Fibroblast of skin of right biceps (primary cell): ENCODE measurements at places on chromosomes 2 and 18.

DNA sequence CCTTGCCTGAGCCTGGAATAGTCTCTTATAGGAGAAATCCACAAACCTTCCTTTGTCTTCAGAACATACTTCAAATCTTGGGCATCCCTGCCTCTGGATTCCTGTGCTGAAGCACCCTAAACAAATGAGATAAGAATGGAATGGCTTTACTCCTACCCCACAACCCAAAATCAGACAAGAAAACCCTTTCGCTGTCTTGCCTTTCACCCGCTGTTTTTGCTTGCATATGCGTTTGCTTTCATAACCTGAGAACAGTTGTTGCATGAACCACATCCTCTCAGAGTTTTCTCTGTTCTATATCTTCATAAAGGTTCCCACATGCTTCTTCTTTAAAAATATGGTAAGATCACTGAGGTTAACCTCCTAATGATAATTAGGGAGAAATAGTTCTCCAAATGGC, 132.1 kb upstream of the MAP3K20 start:
- DNase-seq: no peak

DNA sequence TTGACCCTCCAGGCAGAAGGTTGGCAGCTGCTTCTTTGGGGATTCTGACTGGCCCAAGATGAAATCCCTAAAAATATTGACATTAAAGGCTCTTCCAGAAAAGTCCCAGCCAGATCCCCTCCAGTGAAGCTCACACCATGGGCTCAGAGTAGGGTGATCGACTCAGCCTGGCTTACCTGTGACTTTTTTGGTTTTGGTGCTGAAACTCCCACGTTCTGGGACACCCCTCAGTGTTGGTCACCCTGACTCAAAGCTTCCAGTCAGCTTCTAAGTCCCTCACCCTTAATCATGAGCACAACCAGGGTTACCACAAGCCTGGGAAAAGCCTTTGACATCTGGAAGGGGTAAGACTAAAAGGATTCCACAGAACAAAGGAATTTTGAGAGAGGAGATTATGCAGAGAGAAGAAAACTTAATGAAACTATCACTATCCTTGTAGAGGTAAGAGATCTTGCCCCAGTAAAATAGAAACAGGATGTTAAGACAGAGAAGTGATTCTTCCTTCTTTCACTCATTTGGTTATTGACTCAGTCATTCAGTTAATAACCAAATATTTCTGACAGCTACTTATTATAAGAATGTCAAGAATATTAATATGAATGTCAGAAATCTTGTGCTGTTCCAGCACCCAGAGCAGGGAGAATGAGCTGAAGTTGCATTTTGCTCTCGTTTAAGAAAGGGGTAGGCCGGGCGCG, 66.8 kb upstream of the SEC11C start:
- DNase-seq: no peak

DNA sequence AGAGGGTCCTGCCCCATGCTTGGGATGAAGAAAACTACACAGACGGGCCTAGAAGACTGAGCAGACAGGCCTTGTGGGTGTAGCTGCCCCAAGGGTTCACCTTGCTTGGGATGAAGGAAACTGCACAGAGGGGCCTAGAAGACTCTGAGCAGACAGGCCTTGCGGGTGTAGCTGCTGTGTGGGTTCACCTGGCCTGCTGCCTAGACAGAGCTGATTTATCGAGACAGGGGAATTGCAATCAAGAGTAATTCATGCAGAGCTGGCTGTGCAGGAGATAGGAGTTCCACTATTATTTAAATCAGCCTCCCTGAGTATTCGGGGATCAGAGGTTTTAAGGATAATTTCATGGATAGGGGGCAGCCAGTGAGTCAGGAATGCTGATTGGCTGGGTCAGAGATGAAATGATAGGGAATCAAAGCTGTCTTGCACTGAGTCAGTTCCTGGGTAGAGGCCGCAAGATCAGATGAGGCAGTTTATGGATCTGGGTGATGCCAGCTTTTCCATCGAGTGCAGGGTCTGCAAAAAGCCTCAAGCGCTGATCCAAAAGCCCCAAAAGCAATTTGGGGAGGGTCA, 341.4 kb downstream of the GALR1 start:
- no peak for DNase-seq

DNA sequence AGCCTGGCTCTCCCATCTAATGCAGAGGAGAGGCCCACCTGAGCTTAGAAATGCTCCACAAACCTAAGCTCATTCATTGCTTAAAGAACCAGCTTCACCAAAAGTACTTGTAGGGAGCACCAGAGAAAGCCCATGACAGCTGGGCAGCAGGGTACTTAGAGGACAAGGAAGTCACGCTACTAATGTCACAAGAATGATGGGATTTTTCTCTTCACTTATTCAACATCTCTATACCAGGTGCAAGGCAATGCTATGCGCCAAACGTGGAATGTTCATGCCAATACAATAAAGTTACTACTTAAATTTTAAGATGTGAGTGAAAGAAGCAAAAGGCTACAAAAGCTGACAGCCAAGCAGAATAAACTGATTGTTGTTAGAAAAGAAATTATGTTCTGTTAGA, 36.0 kb downstream of the LONRF2 start:
- no peak for DNase-seq

DNA sequence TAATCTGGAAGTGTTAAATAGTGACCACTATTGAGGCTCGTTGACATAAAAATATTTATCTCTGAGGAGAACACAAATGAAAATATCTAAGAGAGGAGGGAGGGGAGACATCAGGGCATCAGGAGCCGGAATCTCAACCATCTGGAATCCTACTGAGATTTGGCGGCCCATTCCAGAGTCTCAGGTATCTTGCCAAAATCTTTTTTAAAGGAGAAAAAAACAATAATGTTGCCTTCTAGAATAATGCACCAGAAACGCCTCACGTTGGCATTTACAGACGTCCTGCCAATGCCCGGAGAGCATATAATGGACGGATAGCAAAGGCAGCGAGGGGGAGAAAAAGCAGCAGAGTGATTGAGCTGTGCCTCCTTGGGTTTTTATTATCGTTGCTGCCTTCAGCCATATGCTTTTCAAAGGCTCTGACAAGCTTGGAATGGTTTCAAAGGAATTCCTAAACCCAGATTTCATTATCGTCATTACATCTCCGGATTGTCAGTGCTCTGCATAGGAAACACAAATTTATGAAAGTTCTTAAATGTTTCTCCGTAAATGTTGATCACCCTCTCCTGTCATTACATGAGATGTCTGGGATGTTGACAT, 30.9 kb upstream of the EGR4 start:
- DNase-seq: no peak

DNA sequence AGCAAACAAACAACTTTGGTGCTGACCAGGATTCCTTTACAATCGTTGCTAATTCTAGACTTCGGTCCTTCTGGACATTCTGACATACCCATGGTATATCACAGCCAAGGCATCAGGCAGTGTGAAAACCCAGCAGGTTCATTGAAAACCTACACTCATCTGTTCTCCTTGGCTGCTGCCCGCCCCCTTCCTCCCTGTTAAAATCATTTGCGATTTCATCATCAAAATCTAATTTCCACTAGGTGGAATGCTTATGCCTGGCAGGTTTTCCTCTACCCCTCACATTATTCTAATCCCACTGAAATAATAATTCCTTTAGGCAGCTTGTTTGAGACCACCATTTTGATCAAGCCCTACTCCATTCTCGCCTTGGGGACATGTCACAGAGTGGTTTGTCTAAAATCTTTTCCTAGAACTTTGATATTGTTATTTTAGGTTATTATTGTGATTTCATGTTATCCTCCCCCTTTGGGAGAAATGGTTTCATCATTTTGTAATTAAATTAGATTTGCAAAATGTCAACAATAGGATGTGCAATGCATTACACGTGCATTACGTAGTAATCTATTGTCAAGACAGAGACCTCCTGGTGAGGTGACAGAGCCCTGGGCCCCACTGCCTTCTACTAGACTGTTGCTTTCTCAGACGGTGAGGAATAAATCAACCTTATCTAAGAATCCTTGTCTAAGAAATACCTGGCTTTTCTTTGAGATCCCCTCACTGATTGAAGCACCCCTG, 31.0 kb upstream of the ASPRV1 start:
- DNase-seq: no peak

DNA sequence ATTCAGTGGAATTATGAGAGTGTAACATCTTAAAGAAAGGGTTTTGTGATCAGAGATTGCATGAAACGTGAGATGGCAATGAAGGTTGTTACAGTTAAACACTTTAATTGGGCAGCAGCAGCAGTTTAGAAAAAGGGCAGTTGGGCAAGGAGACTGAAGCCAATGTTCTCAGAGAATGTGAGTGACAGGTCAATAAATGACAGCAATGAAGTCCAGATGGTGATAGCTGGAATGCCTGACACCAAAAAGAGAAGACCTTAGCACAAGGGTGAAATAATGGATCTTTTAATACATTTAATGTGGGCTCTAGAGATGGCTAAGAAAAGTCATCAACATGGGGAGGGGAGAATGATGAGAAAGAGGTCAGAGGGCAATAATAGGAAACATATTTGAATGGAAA, 89.4 kb upstream of the CDH7 start:
- DNase-seq: no peak
